ENCODE measurements at places on chromosomes 5 and 9.

DNA sequence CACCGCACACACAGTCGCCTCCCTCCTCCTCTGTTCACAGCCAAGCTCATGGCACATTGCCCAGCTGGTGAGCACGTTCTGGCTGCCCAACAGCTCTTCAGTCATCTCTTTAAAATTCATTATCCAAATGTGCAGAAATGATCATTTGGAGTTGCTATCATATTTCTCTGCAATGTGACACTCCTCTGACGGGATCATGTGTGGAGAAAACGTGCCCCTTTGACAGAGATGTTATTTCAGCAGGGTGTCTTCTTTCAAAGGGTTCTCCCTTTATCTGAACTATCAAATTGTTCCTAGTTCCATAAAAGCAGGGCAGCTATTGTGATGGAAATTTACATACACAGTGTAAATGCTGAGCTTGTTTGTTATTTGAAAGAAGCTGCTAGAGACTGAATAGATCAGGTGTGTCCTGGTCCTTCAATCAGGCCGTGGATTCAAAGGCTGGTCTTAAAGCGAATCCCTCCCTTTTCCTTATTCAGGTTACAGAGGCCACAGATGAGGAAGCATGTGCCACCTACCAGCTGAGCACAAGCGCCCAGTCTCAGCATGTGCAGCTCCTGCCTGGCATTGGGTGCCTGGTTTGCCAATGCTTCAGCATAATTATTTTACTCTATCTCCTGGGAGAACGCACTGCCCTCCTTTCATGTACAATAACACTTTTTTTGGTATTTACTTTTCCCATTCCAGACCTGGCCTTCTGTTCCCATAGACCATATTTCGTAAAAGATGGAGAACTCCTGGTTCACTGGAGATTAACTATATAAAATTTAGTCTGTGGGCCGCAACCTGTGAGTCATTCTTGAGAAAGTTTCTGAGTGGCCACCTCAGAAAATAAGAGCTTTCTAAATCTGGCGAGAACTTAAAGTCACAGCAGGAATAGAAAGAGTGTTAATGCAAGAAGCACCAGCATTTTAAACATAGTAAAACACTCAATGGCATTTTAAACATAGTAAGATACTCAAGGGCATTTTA is 433.7 kb downstream of the ENC1 start:
- peak; percentile 69 for DNase-seq

DNA sequence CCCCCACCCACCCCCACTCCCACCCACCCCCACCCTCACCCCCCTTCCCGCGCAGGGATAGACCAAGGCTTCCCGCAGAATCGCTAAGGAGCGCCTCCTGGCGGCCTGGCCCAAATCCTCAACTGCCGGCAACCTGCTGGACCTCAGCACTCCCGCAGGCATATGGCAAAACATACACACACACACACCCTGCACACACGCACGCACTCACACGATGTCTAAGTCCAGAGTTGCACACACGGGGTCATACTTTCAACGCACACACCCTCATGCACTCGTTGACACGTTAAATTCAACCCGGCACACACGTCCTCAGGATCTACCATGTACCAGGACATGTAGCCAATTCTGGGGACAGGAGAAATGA is 1.7 kb downstream of the CPLX2 start:
- DNase-seq = no peak

DNA sequence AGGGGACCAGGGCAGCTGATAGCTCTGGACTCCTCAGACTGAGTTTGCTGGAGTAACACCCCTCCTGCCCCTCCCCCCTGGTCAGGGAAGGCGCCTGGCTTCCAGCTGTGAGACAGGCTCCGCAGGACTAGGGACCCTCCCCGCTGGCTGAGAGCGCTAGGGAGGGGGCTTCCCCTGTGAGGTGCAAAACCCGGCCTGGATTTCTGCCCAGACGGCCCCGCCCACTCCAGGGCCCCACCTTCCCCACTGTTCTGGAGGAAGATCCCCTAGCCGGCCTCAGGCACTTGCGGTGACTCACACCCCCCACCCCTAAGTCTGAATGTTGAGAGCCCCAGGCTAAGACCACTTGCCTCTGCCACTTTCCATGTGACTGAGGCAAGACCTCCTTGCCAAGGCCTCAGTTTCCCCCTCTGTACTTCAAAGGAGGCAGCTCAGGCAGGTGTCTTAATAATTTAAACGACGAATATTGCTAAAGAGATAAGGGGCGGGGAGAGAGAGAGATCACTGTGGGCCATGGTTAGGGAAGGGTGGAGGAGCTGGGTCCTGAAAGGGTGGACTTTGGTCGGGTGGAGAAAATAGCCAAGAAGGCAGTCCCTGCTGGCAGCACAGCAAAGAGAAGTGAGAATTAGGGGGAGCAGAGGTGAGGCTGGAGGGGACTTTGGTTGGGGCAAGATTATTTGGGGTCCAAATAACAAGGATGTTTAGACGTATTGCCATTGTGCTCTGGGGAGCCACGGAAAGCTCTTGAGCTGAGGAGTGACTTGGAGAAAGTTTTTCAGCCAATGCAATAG is 1.0 kb upstream of the DAB2IP start:
- DNase-seq = peak; percentile 74

GRCh38 chr9:89502038-89502601 is 4.2 kb upstream of the SEMA4D start:
- no peak for DNase-seq

DNA sequence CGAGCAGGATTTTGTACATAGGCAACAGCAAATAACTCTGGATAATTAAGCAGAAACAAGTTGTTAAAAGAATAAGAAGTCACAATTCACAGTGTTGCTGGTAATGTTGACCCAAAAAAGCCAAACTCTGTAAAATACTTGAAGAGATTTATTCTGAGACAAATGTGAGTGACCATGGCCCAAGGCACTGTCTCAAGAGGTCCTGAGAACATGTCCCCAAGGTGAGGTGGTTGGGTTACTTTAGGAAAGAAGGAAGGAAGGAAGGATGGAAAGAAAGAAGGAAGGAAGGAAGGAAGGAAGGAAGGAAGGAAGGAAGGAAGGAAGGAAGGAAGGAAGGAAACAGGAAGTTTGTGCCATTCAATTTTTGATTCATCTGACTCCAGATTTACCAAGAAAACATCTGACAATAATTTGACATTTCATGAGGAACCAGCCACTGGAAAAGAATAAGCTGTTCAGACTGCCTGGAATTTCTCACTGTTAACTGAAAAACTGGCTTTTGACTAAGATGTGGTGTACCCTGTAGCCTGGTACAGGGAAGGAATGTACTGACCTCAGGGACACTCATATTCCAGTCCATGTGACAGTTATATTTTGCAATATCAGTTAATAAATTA is 295.9 kb upstream of the TNC start:
- no peak for DNase-seq

DNA sequence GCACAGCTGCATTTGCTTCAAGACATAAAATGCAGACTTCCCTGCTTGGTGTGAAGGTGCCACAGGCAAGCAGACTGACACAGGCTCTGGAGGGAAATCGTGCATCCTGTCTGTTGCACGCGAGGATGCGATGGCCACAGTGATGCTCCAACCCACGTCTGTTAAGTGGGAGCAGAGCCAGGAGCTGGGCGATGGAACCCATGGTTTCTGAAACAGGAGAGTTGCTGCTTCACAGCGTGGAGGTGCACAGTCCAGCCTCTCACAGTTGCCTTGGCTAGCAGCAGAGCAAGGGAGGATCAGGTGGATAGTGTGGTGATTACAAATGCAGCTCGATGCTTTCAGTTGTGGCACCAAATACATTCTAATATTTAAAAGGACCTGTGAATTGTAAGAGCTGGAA is 108.8 kb downstream of the TENT4A start:
- no peak for DNase-seq

Data from heart left ventricle (tissue), 16 donors.